Effector memory CD4-positive, alpha-beta T cell (primary cell): ENCODE measurements at places on chromosomes 6 and 20.

GRCh38 chr20:62461157-62461556, 14.6 kb downstream of the GATA5 start:
- no peak overlapping the region for H3K27ac ChIP-seq
- DNase-seq: no peak
- H3K4me1 ChIP-seq: no peaks in the 10 kb centered on the region
- H3K36me3 ChIP-seq: no peaks in the 10 kb centered on the region
- no peaks in the 10 kb centered on the region for H3K27me3 ChIP-seq
- H3K4me3 ChIP-seq: no peak overlapping the region

GRCh38 chr20:54093423-54094267, 23.3 kb upstream of the BCAS1 start:
- no peaks in the 10 kb centered on the region for H3K4me1 ChIP-seq
- no peak overlapping the region for H3K4me3 ChIP-seq

DNA sequence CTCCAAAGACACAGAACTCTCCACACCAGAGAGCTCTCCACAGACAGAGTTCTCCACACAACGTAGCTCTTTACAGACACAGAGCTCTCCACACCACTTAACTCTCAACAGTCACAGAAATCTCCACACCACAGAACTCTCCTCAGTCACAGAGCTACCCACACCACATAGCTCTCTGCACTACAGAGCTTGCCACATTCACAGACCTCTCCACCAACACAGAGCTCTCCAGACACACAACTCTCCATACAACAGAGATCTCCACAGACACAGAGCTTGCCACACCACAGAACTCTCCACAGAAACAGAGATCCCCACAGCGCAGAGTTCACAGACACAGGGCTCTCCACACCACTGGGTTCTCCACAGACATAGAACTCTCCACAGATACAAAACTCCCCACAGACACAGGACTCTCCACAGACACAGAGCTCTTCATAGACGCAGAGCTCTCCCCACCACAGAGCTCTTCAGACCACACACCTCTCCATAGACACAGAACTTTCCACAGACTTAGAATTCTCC, 52.5 kb downstream of the ERMARD start:
- no peaks in the 10 kb centered on the region for H3K36me3 ChIP-seq
- H3K4me1 ChIP-seq: peaks cover 6% of the 10 kb centered on the region
- H3K27me3 ChIP-seq: no peaks in the 10 kb centered on the region
- no peak overlapping the region for H3K27ac ChIP-seq
- H3K4me3 ChIP-seq: no peak overlapping the region
- no peak for DNase-seq

DNA sequence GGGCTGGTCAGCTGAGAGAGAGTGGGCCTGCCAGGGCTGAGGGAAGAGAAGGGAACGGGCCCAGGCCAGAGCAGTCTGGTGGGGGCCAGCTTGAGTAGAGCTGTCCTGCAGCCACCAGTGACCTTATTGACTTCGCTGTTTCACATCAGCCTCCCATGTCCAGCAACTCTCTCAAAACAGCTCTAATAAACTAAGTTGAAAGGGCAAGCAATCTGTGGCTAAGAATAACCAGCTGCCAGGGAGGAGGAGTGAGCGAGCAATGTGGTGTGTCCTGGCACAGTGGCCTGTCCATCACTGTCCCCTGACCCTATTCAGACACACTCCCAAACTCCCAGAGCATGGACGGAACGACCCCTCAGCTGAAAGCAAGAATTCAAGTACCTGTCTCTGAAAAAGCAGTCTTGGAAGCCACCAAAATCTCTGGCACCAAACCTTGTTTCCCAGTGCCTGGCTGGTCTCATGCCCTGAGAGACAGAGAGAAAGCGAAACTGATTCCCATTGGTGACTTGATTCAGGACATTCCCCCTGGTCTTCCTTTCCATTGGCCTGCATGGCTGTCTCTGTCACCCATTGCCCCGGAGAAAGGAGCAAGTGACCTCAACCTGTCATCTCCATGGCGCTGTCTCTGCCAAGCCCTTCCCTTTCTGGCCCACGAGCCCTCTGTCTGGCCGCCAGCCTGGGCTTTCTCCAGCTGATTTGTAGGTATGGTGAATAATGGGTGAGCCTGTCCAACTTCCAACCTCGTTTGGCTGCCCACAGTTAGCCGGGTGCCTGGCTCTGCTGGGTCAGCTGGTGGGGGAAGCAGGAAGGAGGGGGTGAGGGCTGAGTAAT, at the start of gene DDO:
Gene DDO, minus strand, starts transcription at position 490 of the 831 bp plus-strand sequence. CDS start 2,113 bp downstream, outside the sequence.
- no peaks in the 10 kb centered on the region for H3K4me1 ChIP-seq
- no peaks in the 10 kb centered on the region for H3K36me3 ChIP-seq
- no peaks in the 10 kb centered on the region for H3K27me3 ChIP-seq

- DNase-seq: no peak
- H3K27ac ChIP-seq: no peak overlapping the region
- H3K36me3 ChIP-seq: no peaks in the 10 kb centered on the region
- no peak overlapping the region for H3K4me3 ChIP-seq
- no peaks in the 10 kb centered on the region for H3K27me3 ChIP-seq
Measured at GRCh38 chr6:50120300-50120699, 70.6 kb upstream of the DEFB112 start.

GRCh38 chr6:53634184-53634631, 31.3 kb downstream of the KLHL31 start:
- no peak for DNase-seq
- H3K27ac ChIP-seq: no peak overlapping the region
- H3K27me3 ChIP-seq: no peaks in the 10 kb centered on the region
- no peaks in the 10 kb centered on the region for H3K36me3 ChIP-seq

DNA sequence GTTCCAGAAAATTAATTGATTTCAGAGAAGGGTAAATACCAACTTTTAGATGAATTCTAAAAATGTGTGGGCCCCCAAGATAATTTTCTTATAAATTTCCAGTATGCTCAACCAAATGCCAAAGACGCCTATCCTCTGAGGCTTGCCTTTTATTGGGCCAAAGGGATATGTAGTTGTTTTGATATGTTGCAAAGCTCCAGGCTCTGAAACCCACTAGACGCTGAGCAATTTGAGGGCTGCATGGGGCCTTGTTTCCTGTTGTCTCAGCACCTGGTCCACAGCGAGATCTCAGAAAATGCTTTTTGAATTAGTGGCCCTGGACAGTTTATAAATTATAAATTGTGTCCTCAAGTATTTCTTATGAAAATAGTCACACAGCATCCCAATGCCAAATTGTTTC, 397.2 kb downstream of the SAMD5 start:
- H3K4me1 ChIP-seq: no peaks in the 10 kb centered on the region
- no peaks in the 10 kb centered on the region for H3K36me3 ChIP-seq
- H3K27me3 ChIP-seq: no peaks in the 10 kb centered on the region
- DNase-seq: no peak

DNA sequence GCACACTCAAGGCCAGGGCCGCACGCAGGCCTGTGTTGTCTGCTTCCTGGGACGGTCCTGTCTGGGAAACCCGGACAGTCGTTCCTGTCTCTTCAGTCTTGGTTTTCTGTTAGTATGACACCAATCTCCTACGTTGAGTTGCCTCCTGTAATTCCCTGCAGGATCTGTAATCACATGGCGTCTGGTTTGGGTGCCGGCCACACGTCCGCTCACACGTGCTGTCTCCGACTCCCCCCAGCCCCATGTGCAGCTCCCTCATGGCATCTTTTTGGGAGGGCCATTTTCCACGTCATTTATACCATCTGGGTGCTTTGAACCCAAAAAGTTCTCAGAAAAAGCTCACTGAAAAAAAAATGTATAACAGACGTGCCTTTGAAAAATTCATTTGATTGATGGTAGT, 23.2 kb downstream of the DLL1 start:
- no peak for DNase-seq
- no peak overlapping the region for H3K4me3 ChIP-seq
- H3K4me1 ChIP-seq: peaks cover 12% of the 10 kb centered on the region
- no peak overlapping the region for H3K27ac ChIP-seq
- no peaks in the 10 kb centered on the region for H3K27me3 ChIP-seq
- no peaks in the 10 kb centered on the region for H3K36me3 ChIP-seq

DNA sequence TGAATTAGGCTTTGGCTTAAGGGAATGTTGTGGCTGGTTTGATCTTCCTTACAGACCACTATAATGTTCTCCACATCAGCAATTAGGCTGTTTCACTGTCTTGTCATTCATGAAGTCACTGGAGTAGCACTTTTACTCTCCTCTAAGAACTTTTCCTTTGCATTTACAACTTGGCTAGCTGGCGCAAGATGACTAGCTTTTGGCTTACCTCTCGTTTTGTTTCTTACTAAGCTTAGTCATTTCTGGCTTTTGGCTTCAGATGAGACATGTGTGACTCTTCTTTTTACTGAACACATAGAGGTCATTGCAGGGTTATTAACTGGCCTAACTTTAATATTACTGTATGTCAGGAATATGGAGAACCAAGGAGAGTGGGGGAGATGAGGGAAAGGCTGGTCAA, 143.2 kb downstream of the PTCHD4 start:
- no peaks in the 10 kb centered on the region for H3K36me3 ChIP-seq
- H3K27me3 ChIP-seq: no peaks in the 10 kb centered on the region
- no peaks in the 10 kb centered on the region for H3K4me1 ChIP-seq
- no peak overlapping the region for H3K4me3 ChIP-seq

DNA sequence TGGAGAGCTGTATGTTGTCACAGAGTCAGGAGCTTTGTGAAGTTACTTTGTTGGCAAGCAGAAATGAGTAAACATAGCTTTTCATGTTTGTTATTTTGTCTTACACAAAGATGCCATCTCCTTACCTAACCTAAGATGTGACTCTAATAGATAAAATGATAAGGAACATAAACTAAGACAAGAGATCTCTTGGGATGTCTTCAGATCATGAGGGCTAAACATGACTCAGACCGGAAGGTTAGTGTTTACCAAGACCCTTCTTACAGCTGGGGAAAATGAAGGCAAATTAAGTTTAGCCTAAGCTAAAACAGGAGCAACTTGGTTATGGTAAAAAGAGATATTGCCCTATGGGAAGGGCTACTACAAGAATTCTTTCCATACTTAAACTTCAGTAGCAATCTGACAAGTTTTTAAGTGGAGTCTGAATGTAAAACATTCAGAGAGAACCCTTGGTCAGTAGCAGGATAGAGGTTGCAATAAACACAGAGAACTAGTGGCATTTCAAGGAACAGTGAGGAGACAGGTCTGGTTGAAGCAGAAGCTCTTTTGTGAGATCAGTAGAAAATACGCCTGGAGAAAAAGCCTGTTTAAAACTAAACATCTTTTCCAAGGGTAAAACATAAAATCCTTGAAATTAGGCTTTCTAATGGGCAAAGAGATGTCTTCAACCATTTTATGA, 29.9 kb downstream of the SGK1 start:
- H3K27ac ChIP-seq: no peak overlapping the region
- H3K36me3 ChIP-seq: no peaks in the 10 kb centered on the region
- H3K4me3 ChIP-seq: no peak overlapping the region
- no peak for DNase-seq
- no peaks in the 10 kb centered on the region for H3K27me3 ChIP-seq
- peaks cover 13% of the 10 kb centered on the region for H3K4me1 ChIP-seq

DNA sequence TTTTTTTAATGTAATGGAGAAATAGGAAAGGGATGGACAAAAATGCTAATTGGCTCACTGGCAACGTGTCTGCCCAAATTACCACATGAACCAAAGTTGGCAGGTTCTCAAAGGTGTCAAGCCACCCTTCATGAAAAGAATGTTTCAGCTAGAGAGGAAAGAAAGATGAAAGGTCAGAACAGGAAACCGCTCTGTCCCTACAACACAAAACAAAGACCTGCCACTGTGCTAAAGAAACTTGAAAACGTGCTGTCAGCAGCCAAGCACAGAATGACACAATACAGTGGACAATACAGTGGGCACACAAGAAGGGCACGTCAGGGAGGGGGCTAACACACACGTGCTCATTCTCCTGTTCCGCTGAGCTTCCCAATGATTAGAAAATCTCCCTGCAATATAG, 4.9 kb downstream of the PREP start:
- H3K27ac ChIP-seq: no peak overlapping the region
- H3K4me3 ChIP-seq: no peak overlapping the region
- no peak for DNase-seq
- H3K36me3 ChIP-seq: peaks cover 15% of the 10 kb centered on the region
- peaks cover 15% of the 10 kb centered on the region for H3K4me1 ChIP-seq
- no peaks in the 10 kb centered on the region for H3K27me3 ChIP-seq

GRCh38 chr6:5337573-5337972, 76.3 kb downstream of the FARS2 start:
- H3K4me1 ChIP-seq: peaks cover 4% of the 10 kb centered on the region
- H3K4me3 ChIP-seq: no peak overlapping the region
- no peak overlapping the region for H3K27ac ChIP-seq

- H3K27ac ChIP-seq: no peak overlapping the region
- no peaks in the 10 kb centered on the region for H3K36me3 ChIP-seq
- H3K4me1 ChIP-seq: no peaks in the 10 kb centered on the region
- DNase-seq: no peak
Measured at GRCh38 chr6:161446296-161446925, 172.6 kb upstream of the AGPAT4 start.

DNA sequence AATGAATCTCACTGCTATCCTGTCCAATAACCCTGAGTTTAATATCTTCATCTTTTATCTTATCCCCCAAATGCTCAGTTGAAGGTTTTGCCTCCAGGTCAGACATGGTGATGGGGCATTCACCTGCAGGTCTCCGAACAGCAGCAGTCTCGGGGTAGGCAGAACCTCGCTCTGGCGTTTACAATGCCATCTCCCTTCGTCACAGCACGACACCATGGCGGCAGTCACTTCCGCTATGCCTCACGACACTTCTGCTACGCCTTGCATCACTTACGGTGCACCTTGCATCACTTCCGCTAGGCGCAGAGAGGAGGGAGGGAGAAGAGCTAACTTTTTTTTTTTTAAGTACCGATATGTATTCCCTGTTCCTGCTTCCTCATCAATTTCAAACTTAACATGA, 194.9 kb downstream of the BCAS1 start:
- H3K27ac ChIP-seq: no peak overlapping the region
- no peaks in the 10 kb centered on the region for H3K36me3 ChIP-seq

- H3K4me3 ChIP-seq: no peak overlapping the region
- no peak overlapping the region for H3K27ac ChIP-seq
- H3K27me3 ChIP-seq: no peaks in the 10 kb centered on the region
- DNase-seq: no peak
- peaks cover 27% of the 10 kb centered on the region for H3K36me3 ChIP-seq
Measured at GRCh38 chr20:37853823-37854375, 49.0 kb upstream of the VSTM2L start.
